ENCODE measurements at places on chromosomes 3 and 15.

DNA sequence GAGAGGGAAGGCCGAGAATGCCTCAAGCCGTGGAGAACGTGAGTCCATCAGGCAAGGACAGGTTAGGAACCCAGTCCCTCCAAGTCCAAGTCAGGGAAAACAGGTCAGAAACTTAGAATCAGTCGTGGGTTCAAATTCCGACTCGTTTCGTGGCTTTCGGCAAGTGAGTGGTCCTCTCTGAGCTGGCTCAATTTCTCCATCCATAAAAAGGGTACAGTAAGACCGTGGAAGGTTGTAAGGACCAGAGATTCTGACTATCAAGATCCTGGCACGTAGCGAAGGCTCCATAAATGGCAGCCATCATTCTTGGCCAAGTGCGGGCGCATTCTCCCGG, 604 bp upstream of the MED12L start:
- DNase-seq: no peak

GRCh38 chr15:62644216-62644888, 398.2 kb upstream of the TPM1 start:
- no peak for DNase-seq

- no peak for DNase-seq
Observed at GRCh38 chr3:123861081-123861836, 22.9 kb downstream of the MYLK start.

DNA sequence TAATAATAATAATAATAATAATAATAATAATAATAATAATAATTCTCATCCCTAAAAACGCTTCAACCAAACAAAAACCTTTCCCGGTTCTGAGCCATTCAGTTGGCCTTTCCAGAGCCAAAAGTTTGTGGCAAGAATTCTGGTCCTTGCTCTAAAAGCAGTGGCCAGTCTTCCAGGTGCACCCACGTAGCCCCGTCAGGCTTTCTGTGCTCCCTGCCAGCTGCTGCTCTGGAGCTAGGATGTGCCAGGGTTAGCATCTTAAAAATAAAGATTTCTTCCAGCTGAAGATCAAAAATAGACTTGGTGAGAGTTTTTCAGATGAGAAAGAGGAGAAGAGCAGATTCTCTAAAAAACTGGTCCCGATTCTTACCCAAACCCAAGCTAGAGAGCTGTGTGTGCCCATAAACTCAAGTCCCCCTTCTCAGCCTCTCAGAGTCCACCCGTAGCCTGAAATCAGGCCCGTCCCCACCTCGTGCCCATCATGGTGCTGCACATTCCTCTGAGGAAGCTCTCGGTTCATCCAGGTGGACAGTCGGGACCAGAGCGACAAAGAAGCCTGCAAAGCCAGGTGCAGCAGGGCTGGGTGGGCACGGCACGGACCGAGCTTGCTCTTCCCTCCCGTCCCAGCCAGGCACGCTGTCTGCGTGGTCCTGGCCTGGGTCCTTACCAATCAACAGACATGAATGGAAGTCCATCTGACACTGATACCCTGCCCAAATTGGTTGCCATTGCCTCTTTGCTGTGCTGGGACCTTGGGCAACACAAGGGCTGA, 155.6 kb downstream of the LRRC28 start:
- DNase-seq: no peak

DNA sequence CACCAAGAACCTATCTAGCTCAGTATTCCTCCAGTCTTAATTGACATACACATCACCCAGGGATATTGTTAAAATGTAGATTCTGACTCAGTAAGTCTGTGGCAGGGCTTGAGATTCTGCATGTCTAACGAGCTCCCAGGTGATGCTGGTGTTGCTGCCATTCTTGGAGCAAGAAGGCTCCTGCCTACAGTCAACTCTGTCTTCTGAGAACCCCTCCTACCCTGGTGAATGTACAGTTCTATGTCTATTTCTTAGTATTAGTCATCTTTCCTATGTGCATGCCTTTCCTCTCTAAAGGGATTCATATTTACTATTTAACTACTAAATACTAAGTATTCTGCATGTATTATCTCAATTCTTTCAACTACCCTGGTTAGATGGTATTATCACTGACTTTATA, 268.7 kb downstream of the EDEM1 start:
- DNase-seq: no peak

Measured in HuH-7.5 (cell line).